ENCODE measurements at places on chromosomes 2 and 18.
A peak's percentile ranks its signal among the peaks of the same experiment; 100 is the strongest.

GRCh38 chr2:106038601-106039375 lies 155.3 kb downstream of the UXS1 start:
- no peak for DNase-seq

GRCh38 chr2:8581234-8581561 lies 100.7 kb upstream of the ID2 start:
- DNase-seq = no peak

GRCh38 chr2:216210701-216211540 lies 101.8 kb downstream of the XRCC5 start:
- DNase-seq = no peak

DNA sequence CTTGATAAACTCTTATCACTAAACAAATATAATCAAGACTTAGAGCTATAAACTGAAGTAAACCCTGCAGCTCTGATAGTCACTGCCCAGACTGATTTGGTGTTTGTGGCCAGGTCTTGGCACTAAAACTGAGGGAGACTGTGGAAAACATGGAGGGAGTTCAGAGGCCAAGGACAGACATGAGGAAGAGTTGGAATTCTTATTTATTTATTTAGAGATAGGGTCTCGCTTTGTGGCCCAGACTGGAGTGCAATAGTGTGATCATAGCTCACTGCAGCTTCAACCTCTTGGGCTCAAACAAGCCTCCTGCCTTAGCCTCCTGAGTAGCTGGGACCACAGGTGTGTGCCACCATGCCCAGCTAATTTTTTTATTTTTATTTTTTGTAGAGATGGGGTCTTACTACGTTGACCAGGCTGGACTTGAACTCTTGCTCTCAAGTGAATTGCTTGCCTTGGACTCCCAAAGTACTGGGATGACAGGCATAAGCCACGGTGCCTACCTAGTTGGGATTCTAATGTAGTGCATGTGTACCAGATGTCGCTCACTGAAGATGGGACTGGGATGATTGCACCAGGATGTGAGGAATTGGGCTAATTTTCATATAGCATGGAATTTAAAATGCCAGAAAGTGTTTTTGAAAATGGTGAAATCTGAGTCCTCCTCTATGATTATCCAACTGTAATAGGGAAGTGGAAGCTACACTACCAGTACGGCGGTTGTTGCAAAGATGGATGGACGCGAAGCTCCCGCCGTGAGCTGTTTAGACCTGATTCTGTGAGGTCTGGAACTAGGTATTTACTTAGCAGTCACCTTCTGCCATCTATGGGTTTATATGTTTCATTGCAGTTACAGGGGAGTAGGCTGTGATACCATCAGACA lies 52.7 kb upstream of the CTLA4 start:
- peak; percentile 41 for DNase-seq

GRCh38 chr18:32911660-32912284 lies 138.9 kb upstream of the KLHL14 start:
- DNase-seq = no peak

- no peak for DNase-seq
These were observed 47.8 kb downstream of the TGFA start for GRCh38 chr2:70505613-70506391.

DNA sequence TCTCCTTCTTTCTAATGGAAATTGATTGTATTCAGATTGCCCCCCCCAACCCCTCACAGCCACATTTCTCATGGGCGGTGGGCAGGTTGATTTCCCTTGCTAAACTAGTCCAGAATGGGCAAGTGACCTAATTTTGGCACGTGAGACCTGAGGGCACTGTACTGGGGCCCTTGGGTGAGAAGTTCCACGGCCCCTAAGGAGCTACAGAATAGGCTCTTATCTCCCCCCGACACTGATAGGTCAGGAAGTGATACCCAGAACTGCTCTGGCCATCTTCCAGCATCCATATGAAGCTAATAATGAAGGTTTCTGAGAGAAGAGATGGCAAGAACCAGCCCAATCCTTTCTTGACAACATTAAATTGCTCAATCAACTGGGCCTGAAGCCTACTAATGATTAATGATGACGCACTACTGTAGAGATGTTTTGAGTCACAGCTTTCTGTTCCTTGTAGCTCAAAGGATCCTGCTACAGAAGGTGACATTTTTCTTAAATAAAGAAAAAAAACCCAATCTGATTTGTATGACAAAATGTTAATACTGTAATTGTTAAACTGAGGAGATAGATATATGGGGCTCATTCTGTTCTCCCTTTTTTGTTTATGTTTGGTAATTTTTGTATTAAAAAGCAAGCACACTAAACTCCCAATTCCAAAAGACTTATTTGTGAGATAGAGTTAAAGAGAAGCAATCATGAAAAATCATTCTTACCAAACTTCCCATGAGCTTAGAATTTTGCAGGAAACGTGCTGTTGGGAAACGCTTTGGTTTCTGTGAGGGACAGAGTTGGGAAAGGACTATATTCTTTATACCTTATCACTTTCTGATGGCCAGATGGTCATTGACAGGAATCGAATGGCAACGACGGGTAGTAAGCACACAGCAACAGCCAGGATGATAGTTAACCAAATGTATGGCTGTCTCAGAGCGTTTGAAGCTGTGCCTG lies 28.2 kb upstream of the NARS1 start:
- no peak for DNase-seq

GRCh38 chr2:105800036-105800713 lies 55.5 kb downstream of the NCK2 start:
- no peak for DNase-seq

Measured in activated T-cell treated with anti-CD3 and anti-CD28 coated beads, Interleukin-2, amount 50 U/mL, for 4 hours (primary cell).